Right lobe of liver (tissue), 6 donors: ENCODE measurements at places on chromosomes 1 and 21. TPM values are rescaled to one million over a fixed set of nuclear protein-coding genes. Genes with fewer than 3 reads are reported as not detected.

The CDA gene
- 12.6 TPM for total RNA-seq

The FBXO2 gene
- 7.1 TPM for total RNA-seq

The GUCA2A gene
- total RNA-seq = not detected

The CYP4X1 gene
- 2.4 TPM for total RNA-seq

The FAM163A gene
- total RNA-seq = 0.12 TPM

The ABCD3 gene
- 54.9 TPM for total RNA-seq

The DPT gene
- total RNA-seq = 0.88 TPM

The NMNAT1 gene
- 8.0 TPM for total RNA-seq

The PADI2 gene
- 0.66 TPM for total RNA-seq

The VSIG8 gene
- total RNA-seq = not detected

The IL22RA1 gene
- 2.2 TPM for total RNA-seq

The F13B gene
- total RNA-seq = 20.2 TPM

The AKR7A3 gene
- 84.9 TPM for total RNA-seq

The FCRL5 gene
- 0.18 TPM for total RNA-seq

The CATSPERE gene
- total RNA-seq = 0.31 TPM

The ASTN1 gene
- 0.27 TPM for total RNA-seq

The ARTN gene
- total RNA-seq = not detected

The TSPEAR gene
- total RNA-seq = not detected

The OR2T3 gene
- not detected for total RNA-seq

The TRPM2 gene
- total RNA-seq = 1.2 TPM

The ADGRL4 gene
- total RNA-seq = 7.8 TPM

The TMEM125 gene
- total RNA-seq = not detected
